ENCODE measurements at places on chromosomes 5 and 9. TPM values are rescaled to one million over a fixed set of nuclear protein-coding genes. Genes with fewer than 3 reads are reported as not detected.
A peak's percentile ranks its signal among the peaks of the same experiment; 100 is the strongest.

GRCh38 chr9:121672213-121672612, 20.8 kb downstream of the DAB2IP start:
- DNase-seq = no peak

GRCh38 chr5:167014401-167015056, 1276.9 kb upstream of the WWC1 start:
- DNase-seq = no peak

GRCh38 chr5:102547141-102548035, 48.6 kb upstream of the SLCO6A1 start:
- DNase-seq = no peak

PLEKHG4B gene
- total RNA-seq = 0.10 TPM

DNA sequence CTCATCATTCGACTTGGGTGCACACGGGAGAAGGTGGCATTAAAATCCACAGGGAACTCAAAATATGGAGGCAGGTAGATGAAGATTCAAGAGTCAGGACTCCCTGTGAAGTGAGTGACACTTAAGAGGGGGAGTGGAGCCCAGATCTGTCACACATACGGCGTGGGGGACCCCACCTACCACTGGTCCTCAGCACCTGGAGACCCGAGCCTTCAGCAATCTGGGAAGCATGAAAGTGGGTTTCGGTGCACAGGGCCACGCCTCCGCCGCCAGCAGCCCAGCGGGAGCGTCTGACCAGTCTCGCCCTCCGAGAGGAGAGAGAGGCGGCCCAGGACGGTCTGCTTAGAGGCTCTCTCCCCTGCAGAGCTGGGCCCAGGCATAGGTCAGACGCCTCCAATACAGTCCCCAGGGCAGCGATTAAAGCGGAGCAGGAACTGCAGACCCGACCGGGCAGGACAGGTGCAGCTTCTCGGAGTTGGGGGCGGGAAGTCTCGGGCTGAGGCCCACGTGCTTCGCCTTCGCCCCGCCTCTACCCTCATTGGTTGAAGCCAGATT, 639 bp upstream of the SLC2A8 start:
- no peak for DNase-seq

- no peak for DNase-seq
These were observed 3.9 kb downstream of the RELL2 start for GRCh38 chr5:141640698-141641097.

- DNase-seq = peak; percentile 47
These were observed 122.9 kb upstream of the DAB2 start for GRCh38 chr5:39547553-39548154.

- no peak for DNase-seq
These were observed 23.0 kb upstream of the GLE1 start for GRCh38 chr9:128481561-128481960.

DNA sequence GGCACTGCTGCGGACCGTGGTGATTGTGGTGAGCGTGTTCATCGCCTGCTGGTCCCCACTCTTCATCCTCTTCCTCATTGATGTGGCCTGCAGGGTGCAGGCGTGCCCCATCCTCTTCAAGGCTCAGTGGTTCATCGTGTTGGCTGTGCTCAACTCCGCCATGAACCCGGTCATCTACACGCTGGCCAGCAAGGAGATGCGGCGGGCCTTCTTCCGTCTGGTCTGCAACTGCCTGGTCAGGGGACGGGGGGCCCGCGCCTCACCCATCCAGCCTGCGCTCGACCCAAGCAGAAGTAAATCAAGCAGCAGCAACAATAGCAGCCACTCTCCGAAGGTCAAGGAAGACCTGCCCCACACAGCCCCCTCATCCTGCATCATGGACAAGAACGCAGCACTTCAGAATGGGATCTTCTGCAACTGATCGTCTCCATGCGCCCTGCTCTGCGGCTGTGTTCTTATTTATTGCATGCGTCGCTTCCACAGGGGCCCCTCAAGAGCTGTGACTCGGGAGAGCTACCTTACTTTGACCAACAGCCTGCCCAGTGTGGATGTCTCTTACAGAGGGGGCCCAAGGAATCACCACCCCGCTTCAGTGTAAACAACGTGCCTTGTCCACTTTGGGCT, 10.8 kb downstream of the S1PR3 start:
- DNase-seq = no peak

- DNase-seq = no peak
These were observed 34.3 kb upstream of the RNF130 start for GRCh38 chr5:180105827-180106312.

DNA sequence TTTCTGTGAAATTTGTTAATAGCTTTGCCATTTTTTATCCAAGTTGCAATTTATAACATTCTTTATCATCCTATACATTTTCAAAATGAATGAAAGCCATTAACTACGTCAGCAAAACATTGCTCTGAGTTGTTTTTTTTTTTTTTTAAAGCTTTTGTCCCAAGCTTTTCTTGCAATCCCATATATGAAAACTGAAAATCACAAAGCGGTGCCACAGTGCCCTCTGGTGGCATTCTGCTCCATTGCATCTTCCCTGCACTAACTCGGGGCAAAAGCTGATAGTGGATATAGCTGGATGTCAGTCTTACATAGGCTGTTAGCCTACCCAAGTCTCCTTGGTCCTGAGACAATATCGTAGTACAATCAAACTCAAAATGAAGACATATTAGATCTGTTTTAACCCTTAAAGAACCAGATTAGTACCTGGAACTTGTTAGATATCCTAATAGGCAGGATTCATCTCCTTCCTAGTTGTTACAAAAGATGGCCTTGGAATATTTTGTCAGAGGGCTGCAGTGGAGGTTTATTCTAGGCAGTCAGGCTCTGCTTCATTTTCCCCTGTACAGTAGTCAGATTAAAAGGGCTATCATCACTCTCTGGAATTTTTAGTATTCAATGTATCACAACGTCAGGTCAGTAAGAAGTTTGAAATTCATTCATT, 669.9 kb downstream of the PTPRD start:
- DNase-seq = peak; percentile 56

ZFP2 gene
- total RNA-seq = 1.8 TPM

GRCh38 chr5:115379622-115380344, 83.3 kb upstream of the CCDC112 start:
- no peak for DNase-seq

- DNase-seq = no peak
These were observed 5.1 kb downstream of the STX17 start for GRCh38 chr9:99911600-99911999.

DNA sequence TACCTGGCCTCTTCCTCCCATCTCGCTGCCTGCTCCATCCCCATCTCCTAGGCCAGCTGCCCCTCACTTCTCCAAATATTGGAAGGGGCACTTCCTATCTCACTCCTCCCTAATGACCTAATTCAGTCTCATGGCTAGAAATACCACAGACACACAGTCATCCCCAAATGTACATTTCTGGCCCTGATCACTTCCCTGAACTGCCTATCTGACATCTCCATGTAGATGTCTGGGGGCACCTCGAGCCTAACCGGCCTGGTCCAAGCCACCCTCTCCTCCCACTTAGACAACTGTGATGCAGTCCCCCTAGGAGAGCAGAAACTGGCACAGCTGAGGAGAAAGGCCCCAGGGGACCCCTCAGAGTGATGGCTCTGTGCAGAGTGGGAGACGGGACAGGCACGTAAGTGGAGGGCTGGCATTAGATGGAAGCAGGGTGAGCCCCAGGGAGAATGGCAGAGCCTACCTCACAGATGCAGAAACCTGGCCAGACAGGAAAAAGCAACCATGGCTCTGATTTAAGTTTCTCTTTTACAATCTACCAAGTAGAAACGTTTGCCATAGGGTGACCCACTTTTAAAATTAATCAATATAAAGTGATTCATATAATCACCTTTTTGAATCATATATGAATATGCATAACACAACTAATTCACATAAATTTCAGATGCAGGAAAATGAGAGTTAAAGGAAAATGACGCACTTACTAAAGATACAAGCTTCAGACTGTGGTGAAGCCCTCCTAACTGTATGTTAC, 22.1 kb downstream of the CAMSAP1 start:
- DNase-seq = no peak

DNA sequence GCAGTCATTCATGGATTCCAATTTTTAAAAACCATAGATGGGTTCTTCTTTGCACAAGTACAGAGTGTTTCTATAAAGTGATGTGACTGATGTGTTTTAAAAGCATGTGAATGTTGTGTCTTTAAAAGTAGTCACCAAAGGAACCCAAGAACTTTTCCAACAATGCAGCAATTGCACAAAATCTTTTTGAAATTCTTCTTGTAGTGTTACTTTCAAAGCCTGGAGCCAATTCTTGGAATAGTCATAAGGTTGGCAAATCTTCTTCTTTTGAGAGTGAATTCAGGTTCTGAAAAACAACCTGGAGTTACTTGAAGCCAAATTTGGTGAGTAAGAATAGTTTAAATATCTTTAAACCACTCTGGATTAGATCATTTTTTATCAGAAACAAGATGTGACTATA, 10.5 kb downstream of the GRAMD2B start:
- no peak for DNase-seq

GRCh38 chr5:93721511-93721910, 19.9 kb downstream of the POU5F2 start:
- DNase-seq = no peak

C1QTNF2 gene
- not detected for total RNA-seq

- DNase-seq = no peak
These were observed 108.7 kb downstream of the HSD17B3 start for GRCh38 chr9:96193236-96193755.

DRD1 gene
- not detected for total RNA-seq

PHF24 gene
- total RNA-seq = not detected

GRCh38 chr5:89596821-89597220, 713.8 kb upstream of the MEF2C start:
- no peak for DNase-seq

DNA sequence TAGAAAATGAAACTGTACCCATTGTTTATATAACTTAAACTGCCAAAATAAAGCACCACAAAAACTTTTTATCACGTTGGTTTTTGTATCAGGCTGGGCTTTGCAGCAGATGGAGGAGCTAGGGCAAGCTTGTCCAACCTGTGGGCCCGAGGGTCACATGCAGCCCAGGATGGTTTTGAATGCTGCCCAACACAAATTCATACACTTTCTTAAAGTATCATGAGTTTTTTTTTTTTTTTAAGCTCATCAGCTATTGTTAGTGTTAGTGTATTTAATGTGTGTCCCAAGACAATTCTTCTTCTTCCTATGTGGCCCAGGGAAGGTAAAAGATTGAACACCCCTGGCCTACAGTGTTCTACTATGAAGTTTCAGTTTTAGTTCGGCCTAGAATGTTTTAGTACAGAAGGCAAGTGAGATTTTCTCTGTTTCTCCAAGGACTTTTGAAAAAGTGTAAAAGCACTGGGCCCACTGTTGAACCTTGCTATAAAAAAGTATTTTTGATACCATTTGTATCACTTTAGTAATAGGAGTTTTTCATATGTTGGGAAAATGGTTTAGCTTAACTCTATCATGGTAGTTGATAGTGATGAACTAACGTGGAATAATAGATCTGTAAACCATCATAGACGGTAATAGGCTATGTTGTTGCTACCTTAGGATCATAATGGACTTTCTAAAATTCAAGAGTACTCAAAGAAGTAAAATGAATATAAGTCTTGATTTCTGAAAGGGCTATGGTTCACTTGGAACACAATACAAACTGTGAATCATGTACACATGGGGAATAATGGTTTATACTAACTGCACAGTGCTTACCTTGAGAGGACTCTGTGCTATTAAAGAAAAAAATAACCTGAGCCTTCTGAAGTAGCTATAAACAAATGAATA, 2.9 kb downstream of the CDKN2A start:
- no peak for DNase-seq

- no peak for DNase-seq
These were observed 13.6 kb downstream of the PDE6A start for GRCh38 chr5:149930749-149931574.

PRRT1B gene
- total RNA-seq = not detected

ANKRD31 gene
- 0.10 TPM for total RNA-seq

- no peak for DNase-seq
These were observed 582.0 kb upstream of the TUSC1 start for GRCh38 chr9:26260238-26260637.

GRCh38 chr5:95728494-95729114, 2.5 kb upstream of the RHOBTB3 start:
- no peak for DNase-seq

GRCh38 chr5:44046619-44047364, 342.4 kb downstream of the FGF10 start:
- no peak for DNase-seq

DNA sequence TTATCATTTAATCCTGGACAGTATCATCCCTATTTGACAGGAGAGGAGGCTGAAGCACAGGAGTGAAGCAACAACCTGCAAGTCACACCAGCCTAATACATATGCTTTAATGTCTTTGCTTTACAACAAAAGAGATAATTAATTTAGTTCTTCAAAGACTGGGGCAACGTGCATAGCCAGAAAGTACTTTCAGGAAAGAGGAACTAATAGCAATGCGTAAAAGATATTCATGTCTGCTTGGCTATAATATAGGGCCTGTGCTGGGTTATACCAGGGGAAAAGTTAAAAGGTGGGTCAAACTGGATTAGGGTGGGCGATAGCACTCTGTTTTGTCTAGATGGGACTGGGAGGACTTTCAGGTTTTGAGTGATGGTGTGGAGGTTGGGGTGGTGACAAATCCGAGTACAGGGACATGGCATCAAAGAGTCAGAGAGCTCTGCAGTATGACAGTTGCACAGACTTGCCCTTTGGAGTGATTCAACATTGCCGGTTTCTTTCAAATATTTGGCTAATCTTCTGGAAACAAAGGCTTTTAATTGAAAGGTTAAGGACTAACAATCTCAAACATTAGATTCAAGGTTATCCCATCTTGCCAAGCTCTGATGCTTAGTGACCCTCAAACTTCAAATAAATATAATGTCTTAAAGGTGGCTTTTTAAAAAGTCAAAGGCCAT, 11.9 kb downstream of the DAB2 start:
- DNase-seq = no peak

PCDHB15 gene
- not detected for total RNA-seq

DNA sequence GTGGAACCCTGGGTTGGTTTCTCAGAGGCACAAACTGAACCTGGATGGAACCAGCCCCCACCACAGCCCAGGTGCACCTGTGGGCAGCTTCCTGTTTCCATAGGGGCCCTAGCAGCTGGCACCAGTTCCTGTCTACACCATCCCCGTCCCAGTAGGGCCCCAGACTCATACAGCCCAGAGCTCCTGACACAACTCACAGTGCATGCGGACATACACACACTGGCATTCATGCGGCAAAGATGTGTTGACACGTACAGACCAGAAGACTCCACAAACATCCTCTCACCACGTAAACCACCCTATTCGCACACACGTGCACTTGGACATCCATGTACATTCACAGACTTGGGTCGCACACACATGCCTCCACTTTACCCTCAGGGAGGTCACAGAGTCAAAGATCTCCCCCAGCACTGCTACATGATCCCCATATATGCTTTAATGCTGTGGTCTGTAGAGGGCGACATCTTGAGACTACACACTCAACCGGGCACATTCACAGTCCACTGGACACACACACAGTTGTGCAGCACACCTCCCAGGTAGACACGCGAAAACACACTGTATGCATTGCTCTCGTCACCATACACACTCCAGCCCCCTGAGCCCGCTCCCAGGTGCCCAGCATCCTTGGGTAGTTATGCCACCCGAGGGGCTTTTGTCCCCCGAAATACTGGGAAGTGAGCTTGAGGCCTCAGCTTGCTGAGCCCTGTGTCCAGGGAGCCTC, 22.4 kb downstream of the CXXC5 start:
- peak; percentile 89 for DNase-seq

All from B cell (primary cell).